ENCODE measurements at places on chromosomes 5 and 9.

- DNase-seq: no peak
Observed at GRCh38 chr5:149282966-149283332, 11.3 kb downstream of the AFAP1L1 start.

DNA sequence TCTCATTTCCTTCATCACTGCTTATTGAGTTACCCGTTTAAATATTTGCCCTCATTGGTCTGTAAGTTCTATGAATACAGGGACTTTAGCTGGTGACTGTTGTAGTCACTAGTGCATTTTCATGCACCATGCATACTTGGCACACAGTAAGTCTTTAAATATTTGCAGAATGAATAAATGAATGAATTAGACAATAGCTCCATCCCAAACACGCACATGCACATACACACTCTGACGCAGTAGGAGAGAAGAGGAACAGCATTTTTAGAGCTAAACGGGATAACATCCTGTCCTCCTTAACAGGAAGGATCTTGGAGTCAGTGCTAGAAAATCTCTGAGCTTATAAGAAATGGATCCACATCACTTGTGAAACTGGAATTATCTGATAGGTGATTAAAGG is 447.7 kb downstream of the KIF4B start:
- DNase-seq: no peak

- no peak for DNase-seq
Observed at GRCh38 chr5:158140120-158140731, 281.3 kb upstream of the CLINT1 start.

GRCh38 chr5:95734906-95735305 is 3.8 kb downstream of the RHOBTB3 start:
- no peak for DNase-seq

DNA sequence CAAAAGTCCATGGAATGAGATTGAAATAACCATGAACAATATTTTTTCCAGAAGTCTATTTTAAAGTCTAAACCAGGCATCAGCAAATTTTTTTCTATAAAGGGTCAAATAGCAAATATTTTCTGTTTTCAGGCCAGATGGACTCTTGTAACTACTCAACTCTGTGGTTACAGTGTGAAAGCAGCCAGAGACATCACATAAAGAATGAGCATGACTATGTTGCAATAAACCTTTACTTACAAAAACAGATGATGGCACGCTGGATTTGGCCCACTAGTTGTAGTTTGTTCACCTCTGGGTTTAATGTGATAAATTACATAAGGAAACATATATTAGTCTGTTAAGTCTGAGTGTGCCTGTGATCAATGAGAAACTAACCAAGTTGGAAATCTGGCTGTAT is 319.2 kb downstream of the TRPM3 start:
- DNase-seq: peak; percentile 59

GRCh38 chr9:92474587-92474986 is 7.7 kb downstream of the ASPN start:
- no peak for DNase-seq

DNA sequence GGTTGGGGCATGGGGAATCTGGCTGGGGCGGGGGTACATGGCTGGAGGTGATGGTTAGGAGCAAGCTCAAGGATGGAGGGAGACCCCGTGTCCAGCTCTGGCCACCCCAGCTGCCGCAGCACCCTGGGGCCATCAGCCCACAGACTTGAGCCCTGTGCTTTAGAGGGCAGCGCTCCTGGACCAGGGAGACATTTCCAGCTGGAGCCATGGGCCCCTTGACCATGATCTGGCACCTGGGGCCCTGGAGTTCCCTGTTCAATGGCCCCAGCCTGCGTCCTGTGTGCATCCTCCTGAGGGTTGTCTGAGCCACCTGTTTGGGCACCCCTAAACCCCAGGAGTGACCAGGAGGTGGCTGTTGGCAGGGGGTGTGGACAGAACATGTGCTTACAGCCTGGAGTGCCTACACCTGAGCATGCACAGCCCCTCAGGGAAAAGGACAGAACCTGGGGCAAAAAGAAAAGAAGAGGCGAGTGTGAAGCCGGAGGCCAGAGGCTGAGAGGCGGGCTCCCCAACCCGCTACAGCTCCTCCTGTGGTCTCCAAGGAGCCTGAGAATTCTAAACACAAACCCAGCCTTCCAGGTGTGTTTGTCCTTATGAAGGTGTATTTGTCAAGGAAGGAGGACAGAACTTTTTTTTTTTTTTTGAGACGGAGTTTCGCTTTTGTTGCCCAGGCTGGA is 126.7 kb downstream of the C9orf50 start:
- DNase-seq: no peak

GRCh38 chr9:78032730-78033457 is 1.3 kb upstream of the GNAQ start:
- no peak for DNase-seq

DNA sequence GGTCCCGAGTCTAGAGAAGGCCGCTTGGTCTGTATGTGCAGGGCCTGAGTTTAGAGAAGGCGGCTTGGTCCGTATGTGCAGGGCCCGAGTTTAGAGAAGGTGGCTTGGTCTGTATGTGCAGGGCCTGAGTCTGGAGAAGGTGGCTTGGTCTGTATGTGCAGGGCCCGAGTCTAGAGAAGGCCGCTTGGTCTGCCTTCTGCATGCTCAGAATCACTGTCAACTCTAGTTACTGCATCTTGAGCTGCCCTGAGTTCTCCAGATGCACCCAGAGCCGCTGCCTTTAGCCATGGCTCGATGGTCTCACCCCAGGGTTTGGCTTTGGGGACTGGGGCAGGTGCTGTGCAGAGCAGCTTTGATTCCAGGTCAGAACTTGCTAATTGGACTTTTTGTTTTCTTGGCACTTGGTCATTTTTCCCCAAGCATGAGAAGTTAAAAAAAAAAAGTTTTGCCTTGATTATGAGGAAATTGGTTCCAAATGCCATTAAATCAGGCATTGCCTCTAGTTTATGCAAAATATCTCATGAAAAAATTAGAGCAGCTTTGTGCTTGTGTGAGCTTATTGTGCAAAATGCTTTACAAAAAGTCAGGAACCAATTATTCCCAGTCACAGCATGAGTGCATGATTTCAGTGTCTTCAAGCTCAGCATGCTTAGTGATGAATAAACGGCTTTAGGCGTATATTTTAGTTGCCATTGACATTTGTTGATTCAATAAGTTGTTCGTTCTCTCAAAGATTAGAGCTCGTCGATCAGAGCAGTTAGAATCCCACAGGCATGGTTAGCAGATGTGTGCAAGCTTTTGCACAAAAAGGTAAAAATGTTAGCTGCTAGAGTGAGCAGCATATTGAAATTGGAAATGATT is 25.4 kb upstream of the EXOC3 start:
- no peak for DNase-seq

DNA sequence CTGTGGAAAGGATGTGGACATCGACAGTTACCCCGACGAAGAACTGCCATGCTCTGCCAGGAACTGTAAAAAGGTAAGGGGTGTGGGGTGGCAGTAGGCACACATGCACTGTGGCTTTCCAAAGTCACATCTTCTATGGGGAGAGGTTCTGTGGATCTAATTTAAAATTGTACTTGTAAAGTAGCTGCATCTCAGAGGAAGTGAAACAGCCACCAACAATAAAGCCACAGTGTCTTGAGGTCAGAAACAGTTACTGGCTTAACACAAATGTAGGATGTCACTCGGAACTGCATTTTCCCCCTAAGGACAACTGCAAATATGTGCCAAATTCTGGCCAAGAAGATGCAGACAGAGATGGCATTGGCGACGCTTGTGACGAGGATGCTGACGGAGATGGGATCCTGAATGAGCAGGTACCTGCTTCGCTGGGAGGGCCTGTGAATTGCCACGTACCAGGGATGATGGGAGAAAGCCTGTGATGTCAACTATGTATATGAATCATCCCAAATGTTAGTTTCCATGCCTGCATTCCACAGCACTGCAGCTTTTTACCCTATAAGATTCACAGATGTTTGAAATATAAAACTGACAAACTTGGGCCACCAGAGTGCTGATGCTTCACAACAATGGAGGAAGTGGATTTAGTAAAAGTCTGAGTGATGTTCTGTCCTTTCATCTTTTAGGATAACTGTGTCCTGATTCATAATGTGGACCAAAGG is 35.3 kb downstream of the THBS4 start:
- DNase-seq: no peak

DNA sequence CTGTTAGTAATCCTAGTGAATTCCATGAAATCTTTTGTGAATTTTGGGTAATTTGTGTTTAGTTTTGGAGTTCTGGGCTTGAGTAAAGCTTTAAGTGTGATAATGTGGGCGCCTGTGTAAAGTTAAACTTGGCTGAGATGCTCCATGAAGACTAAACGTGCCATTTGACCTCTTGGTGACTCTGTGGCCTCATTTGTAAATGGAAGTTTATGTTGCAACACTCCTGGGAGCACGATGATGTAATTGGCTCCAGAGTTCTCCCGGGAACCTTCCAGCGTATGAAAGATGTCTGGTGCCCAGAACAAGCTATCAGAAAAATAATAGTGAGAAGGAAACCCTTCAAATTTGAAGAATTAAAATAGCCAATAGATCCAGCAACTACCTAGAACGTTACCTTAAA is 981.2 kb downstream of the TLE4 start:
- peak; percentile 61 for DNase-seq

All from fibroblast of the conjunctiva (primary cell).